ENCODE measurements at places on chromosomes 1 and 21.

GRCh38 chr1:229238674-229239415 lies 32.1 kb upstream of the RAB4A start:
- DNase-seq, result no peak

DNA sequence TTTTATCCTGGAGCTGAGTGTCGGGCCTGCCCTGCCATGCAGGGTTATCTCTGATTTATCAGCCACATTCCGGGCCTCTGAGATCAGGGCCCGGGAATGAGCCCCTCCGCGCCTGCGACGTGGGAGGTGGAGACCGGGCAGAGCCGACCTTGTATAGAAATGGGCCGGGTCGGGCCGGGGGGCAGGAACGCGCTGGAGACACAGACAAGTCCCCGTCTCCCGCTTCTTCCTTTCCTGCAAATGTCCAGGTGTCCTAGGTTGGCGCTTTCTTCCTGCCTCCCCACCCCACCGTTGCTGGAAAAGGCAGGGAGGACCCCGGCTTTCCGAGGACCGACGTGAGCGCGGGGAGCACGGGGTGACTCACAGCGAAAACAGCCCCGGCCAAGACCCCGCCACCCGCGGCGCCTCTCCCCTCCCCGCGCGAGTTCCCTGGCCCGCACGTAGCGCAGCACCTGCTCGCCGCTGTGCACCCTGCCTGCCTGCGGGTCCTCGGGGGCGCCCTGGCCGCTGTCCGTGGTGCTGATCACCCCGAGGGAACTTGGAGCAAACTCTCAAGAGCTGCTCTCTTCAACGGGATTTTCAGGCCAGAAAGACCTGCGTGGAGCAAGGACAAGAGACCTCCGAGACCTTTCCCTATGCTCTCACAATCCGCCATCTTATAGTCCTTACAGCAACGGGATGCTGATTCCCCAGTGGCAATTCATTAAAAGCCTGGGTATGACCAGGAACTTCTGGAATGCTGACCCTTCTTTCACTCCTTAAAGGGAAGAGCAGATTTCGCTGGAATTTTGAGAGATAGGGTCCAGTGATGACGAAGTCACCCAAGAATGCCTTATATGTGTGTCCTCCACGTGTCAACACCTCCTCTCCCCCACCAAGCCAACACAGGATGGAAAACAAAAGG lies 475 bp upstream of the NPPB start:
- DNase-seq, result no peak

DNA sequence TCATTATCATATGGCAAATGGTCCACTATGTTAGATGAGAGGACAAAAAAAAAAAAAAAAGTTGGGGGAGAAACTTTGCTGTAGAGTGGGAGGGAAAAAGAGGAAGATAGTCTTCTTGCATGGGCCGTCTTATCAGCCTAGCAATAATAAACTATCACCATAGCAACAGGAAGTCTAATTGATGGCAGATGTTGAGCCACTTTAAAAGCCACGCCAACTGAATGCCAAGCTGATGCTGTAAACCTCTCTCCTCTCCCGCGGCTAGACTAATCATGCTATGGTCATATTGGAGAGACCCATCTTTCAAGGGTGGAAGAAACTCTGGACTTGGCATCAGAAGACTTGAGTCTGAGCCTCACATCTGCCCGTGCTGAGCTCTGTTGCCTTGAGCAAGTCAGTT lies 122.2 kb upstream of the HOOK1 start:
- DNase-seq, result peak; percentile 17

- DNase-seq, result peak; percentile 7
These were observed 79.3 kb downstream of the HMCN1 start for GRCh38 chr1:185813401-185813979.

DNA sequence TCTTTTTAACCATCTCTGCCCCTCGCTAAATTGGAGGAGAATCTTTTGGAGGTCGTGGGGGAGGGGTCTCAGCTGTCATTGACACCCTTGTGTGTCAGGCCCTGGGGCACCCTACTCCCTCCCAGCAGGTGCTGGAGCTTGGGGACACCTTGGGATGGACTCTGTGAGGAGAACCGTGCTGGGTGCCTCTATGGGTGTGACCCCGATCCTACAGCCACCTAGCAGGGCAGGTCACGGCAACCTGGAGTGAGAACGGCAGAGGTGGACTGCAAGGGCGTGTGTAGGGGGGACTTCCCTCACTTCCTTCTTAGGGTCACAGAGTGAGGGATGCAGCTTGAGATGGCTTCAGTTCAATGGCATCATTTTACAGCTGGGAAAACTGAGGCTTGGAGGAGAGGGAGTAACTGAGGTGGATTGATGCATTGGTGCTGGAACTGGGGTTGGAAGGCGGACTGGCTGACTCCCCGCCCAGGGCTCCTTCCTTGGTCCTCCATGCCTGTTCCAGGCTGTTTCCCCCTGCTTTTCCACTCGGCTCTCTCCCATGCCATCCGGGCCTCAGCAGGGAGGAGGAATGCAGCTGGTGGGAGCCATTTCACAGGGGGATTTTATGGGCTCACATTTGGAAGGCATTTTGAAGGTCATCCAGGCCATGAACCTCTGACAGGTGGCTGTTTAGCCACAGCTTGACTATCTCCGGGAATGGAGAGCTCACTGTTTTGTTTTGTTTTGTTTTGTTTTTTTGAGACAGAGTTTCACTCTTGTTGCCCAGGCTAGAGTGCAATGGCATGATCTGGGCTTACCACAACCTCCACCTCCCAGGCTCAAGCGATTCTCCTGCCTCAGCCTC lies 18.8 kb upstream of the ARHGEF10L start:
- no peak for DNase-seq

DNA sequence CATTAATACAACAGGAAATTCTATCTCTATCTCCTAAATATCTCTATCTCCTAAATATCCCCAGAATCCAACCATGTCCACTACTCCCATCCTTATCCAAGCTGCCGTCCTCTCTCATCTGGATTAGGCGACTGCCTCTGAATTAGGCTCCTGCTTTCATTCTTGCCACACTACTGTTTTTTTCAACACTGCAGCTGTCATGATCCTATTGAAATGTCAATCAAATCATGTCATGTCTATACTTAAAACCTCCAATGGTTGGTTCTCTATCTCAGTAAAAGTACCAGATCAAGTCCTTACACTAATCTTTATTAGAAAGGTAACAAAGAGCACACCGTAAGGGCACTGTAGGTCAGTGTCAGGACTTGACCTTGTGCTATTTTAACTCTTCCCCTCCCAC lies 82.0 kb upstream of the NFIA start:
- DNase-seq, result no peak

All from NCI-H1092 (cell line).